ENCODE measurements at places on chromosomes 1 and 21. TPM values are rescaled to one million over a fixed set of nuclear protein-coding genes. Genes with fewer than 3 reads are reported as not detected.

The ACOT11 gene
- 53.7 TPM for total RNA-seq

GRCh38 chr1:214637722-214638458 is 34.9 kb downstream of the CENPF start:
- DNase-seq, result no peak

GRCh38 chr1:71640998-71641397 is 560.2 kb upstream of the ZRANB2 start:
- no peak for DNase-seq

DNA sequence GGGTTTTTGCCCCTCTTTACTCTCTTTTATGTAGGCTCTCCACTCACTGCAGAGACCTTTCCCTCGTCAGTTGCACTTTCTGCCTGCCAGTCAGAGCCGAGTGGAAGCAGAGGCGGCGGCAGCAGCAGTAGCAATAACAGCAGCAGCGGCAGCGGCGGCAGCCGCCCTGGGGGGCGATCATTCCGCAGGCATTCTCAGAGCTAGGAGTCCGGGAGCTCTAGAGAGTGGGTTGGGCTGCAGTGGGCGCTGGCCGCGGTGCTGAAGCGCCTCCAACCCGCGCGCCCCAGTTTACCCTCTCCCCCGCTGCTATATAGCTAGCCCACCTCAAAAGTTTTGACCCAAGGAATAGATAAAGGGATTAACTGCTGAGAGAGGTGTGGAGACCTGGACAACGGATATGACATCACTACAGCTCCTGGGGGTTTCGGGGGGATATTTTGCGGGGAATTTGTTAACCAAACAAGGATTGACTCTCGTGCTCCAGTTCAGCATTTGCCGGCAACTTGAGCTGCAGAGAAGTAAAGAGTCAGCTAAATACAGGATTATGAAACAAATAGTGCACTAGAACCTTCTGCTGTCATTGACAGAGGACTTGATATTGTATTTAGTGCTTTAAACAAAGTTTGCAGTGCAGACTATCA is at the start of gene OLFM3:
Gene OLFM3 (minus strand): TSS at position 102 of the 641 bp plus-strand sequence.
- no peak for DNase-seq

GRCh38 chr1:112356765-112357164 is 39.2 kb upstream of the CTTNBP2NL start:
- no peak for DNase-seq

All from ureter (tissue), 1 donor.